ENCODE measurements at places on chromosomes 5 and 9.

DNA sequence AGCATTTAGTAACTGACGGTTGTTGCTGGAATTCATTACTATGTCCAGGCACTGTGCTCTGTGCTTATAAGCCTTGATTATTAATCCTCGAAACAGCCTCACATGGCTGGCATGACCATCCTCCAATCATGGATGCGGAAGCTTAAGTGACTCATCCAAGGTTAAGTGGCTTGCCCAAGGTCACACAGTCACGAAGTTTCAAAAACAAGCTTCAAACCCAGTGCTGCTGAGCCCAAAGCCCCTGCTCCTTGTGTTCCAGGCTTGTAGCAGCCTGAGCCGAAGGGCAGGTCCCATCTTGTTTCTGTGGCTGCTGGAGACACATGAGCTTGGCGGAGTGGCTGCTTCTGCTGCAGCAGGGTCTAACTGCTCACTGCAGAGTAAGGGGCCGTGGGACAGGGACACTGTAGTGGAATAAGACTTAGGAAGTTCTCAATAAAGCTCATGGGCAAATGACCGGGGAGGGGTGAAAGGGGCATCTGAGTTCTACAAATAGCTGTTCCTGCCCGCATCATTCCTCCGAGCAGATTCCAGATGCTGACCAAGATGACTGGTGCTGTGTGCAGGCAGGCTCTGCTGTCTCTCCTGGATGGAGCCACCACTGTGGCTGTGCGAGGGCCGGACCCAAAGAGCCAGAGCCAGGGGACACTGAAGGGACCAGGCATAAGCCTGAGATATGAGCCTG is 32.4 kb downstream of the WHRN start:
- no peak for DNase-seq

DNA sequence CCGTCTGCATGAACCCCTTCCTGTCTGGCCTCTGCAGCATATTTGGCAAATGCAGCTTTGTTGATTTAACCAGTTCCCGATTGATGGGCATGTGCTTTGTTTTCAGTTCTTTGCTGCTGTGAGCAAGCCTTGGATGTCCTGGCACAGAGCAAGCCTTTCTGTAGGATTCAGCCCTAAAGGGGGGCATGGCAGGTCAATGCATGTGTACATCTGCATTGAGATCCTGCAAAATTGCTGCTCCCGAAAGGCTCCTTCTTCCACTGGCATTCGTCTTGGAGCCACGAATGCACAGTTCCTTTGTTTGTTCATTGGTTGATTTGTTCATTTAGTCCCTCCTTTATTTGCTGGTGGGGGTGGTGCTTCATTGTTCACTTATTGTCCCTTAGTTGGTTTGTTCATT is 34.8 kb downstream of the COL5A1 start:
- DNase-seq, result no peak

DNA sequence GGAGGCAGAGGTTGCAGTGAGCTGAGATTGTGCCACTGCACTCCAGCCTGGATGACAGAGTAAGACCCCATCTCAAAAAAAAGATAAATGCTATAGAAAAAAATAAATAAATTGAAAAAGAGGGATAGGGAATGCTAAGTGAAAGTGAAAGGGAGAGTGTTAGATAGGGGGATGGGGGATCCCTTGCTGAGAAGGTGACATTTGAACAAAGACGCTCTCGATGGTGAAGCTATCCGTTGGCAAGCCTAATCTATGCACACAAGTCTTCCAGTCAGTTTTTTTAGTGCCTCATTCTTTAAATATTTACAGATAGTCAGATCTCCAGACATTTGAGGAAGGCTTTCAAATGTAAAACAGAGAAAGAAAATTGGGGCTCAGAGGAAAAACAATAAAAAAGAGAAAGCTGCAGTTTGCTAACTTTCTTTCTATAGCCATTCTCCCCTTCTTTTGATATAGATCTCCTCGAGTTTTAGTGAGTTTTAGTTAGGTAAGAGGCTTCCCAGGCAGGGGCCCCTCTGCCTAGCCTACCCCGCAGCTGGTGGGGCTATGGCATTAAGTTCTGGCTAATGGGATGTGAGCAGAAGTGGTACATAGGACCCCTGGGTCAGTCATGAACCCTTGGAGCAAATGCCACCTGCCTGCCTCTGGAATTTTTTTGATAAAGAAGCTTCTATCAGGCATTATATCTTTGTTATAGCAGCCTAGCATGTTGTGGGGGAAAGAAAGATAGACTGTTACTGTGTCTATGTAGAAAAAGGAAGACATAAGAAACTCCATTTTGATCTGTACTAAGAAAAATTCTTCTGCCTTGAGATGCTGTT is 12.0 kb downstream of the GLRX start:
- DNase-seq, result no peak

- DNase-seq, result no peak
Measured at GRCh38 chr9:99176527-99177013, 45.2 kb downstream of the ALG2 start.

- no peak for DNase-seq
Measured at GRCh38 chr9:120556775-120557174, 23.2 kb downstream of the CDK5RAP2 start.

DNA sequence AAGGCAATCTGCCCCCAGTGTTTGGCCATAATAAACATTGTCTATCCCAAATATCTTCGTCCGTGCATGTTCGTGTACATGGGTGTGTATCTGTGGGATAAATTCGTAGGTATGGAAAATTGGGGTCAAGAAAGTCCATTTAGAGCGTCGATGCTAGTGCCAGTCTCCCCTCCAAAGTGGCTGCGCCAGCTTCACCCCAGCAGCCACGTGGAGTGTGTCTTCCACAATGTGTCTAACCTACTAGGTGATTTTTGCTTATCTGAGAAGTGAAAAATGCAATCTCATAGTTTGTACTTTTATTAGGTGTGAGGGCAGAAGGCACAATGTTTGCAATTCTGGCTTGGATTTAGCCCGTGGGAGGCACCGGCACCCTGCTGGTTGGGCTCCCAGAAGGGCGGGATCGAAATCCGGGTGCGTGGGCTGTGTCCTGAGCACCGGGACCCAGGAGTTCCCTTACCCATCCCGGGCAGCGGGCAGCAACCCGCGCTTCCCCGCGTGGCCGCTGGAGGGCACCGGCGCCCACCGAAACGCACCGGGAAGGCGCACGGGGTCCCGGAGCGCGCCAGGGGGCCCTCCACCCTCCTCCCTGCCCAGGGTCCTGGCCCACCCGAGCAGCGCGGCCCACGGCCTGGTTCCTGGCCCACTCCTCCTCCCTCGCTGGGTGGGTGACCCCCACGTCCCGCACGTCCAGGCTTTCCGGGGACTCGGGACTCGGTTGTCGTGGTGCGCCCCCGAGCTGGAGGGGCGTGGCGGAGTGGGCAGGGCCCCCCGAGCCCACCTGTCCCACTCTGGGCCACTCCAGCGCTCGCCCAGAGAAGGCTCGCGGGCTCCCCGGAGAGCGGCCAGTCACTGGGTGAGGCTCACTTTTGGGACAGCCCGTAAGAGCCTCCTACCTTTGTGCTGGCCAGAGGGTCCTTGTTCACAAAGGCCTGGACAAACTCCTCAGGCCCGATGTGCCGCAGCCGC is 55.4 kb upstream of the RNF130 start:
- no peak for DNase-seq

- no peak for DNase-seq
Measured at GRCh38 chr5:56314529-56314928, 81.4 kb upstream of the ANKRD55 start.
